HT-29 (cell line): ENCODE measurements at places on chromosomes 5 and 9.

- DNase-seq: no peak
These were observed 101.3 kb upstream of the EGFLAM start for GRCh38 chr5:38157024-38157423.

DNA sequence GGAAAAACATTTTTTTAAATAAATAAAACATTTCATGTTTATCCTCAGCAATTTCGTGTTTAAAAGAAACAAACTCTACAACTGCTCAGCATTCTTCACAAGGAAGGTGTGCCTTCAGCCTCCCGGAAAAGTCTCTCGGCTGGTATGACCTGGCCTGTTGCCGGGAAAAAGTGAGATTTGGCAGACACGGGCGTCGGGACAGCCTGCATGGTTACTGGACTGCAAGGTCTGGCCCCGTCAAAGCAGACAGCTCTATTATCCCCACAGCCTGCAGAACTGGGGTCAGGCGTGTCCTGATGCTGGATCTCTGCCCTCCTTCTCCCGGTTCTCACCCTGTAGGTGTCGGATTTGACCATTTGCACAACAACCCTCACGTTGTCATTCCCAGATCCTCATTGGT, 120.3 kb upstream of the SPATA31C2 start:
- no peak for DNase-seq

DNA sequence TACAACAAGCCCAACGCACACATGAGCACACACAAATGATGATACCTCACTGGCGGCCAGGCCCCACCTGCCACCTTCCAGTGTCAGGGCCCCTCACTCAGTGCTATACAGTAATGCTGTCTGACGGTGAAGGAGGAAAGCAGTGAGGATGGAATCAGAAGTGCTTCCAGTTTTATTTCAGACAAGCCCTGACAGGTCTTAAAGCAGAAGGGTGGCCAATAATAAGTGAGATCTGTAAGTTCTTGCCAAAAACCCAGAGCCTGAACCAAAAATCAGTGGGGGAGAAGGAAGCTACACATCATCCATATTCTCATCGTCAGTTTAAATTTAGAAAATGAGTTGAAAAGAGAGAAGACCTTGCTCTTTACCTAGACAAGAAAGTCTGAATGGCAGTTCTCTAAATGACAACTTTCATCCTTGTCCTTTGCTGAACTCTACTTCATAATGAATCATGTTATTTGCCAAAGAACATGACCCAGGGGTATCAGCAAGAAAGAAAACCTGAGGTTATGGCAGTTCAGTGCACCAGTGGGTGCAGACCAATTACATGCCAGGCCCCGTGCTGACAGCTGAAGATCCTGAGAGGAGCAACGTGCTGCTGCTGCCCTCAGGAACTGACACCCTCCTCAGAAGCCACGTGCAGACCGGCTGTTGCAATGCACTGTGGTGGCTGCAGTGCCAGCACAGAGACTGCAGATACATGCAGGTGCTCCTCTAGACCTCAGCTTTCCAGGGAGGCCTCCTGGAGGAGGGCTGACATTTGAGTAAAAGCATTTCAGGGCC, 118.7 kb downstream of the DROSHA start:
- DNase-seq: no peak

DNA sequence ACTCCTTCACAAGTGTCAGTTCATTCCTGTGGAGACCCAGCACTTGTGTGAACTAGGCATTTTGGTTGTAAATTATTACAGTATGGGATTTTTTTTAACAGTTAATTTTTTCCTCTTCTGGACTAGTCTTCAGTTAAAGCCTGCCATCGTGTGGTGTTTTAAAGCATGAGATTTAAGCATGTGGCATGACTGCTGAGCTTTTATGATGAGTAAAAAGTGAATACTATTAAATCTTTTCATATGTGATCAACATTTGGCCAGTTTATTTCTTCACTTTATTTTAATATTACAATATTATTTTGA, 25.0 kb downstream of the LMNB1 start:
- DNase-seq: no peak

DNA sequence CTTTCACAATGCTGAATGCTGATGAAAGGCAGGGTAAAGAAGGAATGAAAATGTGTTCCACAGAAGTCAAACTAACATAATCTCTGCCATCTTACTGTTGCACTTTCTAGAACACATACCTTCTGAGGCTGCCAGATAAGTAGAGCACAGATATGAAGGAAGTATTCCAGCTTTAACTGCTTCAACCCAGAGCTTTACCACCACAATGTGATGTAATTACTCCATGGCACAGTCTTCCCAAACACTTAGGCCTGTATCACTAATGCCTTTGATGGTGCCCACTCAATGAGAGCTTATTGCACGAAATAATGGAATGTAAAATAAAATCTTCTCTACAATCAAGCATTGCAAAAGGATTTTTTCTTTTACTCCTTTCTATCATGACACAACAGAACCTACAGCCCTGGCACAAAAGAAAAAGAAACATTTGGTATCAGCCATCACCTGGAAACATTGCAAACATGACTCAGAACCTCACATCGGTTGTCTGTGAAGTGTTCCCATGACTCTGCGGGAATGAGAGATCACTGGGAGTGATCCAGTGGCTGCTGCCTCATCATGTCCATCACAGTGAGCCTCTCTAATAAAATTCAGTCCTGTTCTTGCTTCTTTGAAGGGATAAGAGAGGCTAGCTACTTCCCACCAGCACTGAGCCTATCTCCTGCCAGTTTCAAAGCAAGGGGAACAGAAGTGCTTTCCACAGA, 385.8 kb downstream of the EFNA5 start:
- peak; percentile 74 for DNase-seq

- DNase-seq: no peak
These were observed 102.5 kb upstream of the IFNK start for GRCh38 chr9:27421577-27421976.

DNA sequence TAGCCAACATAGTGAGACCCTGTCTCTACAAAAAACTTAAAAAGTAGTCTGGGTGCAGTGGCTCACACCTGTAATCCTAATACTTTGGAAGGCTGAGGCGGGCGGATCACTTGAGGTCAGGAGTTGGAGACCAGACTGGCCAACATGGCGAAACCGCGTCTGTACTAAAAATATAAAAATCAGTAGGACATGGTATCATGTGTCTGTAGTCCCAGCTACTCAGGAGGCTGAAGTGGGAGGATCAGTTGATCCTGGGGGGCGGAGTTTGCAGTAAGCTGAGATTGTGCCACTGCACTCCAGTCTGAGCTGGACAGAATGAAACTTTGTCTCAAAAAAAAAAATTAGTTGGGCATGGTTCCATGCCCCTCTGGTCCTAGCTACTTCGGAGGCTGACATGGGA, 57.9 kb upstream of the MIER3 start:
- DNase-seq: no peak

- DNase-seq: no peak
These were observed 139.0 kb upstream of the GABRP start for GRCh38 chr5:170644501-170644900.

GRCh38 chr5:119919279-119919678, 289.9 kb downstream of the FAM170A start:
- no peak for DNase-seq

DNA sequence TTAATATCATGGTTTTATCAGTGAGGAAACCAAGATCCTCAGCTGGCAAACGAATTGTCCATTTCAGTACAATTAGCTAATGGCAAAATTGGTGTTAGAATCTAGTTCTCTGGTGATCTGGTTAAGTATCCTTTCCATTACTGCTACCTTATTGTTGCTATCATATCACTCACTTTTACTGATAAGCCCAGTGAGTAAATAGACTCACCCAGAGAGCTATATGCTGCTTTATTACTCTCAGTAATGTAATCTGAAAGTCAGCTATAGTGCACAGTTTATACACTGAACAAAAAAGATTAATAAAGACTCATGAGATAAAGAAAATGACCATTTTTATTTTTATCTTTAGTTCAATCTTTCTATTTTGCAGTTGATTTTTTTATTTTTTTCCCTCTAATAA, 95.0 kb downstream of the DMAC1 start:
- DNase-seq: no peak

GRCh38 chr9:114732823-114733222, 50.8 kb upstream of the TEX48 start:
- DNase-seq: no peak

DNA sequence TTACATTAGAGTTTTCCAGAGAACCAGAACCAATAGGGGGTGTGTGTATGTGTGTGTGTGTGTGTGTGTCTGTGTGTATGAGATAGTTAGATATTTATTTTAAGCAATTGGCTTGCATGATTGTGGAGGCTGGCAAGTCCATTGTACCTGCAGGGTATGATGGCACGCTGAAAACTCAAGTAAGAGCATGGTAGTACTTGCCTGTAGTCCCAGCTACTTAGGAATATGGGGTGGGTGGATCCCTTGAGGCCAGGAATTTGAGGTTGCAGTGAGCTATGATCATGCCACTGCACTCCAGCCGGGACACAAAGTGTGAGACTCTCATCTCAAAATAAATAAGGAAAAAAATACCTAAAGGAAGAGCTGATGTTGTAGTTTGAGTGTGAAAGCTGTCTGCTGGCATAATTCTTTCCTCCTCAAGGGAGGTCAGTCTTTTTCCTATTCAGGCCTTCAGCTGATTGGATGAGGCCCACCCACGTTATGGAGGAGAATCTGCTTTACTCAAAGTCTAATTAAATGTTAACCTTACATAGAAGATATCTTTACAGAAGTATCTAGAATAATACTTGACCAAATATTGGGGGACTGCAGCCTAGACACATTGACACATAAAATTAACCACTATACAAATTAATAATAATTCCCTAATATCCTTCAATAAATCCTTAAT, 107.6 kb downstream of the FGF1 start:
- DNase-seq: no peak

DNA sequence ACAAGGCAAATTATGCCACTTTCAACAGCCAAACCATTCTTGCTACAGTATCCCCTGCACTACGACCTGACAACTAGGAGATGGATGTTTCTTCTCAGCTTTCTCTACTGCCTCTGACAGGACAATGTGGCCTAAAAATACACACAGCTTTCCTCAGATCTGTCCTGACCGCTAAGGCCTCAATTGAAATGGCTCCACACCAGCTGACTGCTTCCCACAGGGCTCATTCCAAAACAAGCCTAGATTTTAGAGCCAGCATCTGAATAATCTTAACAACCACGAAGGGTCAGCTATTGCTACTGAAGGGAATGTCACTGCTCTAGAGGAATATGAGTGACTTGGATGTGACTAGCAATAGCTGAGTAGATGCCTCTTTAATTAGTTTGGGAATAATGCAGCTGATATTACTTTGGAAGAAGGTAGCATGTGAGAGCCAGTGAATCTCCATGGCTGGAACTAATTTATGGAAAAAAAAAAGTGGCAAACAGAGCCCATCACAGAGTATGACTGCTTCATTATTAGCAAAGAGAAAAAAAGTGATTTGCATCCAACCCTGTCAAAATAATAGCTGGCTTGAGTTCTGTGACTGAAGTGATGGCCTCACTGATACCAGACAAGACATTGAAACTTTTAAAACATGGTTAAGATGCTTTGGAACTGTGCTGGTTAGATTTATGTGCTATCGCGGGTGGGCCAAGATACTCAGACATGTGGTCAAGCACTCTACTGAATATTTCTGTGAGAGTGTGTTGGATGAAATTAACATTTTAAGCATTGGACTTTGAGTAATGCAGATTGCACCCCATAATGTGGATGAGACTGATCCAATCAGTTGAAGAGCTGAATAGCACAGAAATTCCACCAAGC, 450.2 kb downstream of the NR2F1-AS1 start:
- no peak for DNase-seq

DNA sequence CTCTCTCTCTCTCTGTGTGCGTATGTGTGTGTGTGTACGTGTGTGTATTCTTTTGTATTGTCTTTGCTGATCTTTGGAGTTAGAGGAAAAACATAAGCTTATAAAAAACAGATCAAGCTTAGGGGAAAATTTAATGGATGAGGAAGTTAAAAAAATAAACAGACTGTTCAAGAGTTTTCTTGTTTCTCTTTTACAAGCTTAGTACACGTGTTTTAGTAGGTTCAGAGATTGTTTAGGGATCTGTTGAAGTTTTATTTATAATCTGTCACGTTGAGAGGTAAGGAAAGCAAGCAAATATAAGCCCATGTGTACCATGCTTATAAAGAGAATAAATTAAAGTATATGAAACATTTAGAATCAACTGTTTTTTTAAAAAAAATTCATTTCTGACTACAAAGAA, 1470.3 kb upstream of the NUDT12 start:
- no peak for DNase-seq

GRCh38 chr5:74655206-74655605, 14.7 kb upstream of the ENC1 start:
- DNase-seq: no peak

GRCh38 chr9:27719711-27720110, 146.4 kb upstream of the C9orf72 start:
- DNase-seq: no peak

- DNase-seq: no peak
These were observed 37.0 kb downstream of the DMAC1 start for GRCh38 chr9:7762600-7762999.

GRCh38 chr9:128412120-128412790, 8.4 kb upstream of the CERCAM start:
- no peak for DNase-seq

DNA sequence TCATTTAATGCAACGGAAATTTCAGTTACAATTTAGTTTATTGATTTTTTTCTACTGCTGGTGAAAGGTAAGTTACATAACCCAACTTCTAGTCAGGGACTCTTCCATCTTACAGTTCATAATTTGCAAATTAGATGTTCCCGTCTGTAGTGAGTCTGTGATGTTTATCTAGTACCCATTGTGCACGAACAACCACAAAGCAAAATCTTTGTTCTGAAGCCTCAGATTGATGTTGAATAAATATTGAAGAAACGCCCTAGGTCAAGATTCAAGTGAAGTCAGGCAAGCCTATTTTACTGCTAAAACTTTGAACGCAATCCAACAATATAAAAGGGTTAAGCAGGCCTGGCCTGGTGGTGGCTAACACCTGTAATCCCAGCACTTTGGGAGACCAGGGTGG, 43.1 kb downstream of the BASP1 start:
- DNase-seq: no peak

GRCh38 chr5:160166973-160167623, 47.8 kb upstream of the PWWP2A start:
- no peak for DNase-seq

DNA sequence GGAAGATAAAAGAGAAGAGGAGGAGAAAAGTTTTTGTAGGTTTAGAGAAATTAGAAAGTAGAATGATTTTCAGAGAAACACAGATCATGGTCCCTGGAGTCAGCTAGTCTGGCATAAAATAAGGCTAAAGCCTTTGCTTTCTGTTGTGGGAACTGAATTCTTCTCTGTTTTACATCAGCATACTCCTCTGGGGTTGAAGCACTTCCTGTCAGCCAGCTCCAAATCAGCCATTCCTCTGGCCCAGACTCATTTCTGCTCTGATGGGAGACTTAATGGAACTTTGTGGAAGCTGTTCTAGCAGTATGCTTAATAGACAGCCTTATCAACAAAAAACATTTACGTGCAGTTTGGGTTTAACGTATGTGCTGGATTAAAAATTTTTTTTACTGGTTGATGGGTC, 143.2 kb downstream of the HMHB1 start:
- no peak for DNase-seq

- DNase-seq: no peak
These were observed 139.9 kb upstream of the PRLR start for GRCh38 chr5:35369965-35370790.

- DNase-seq: no peak
These were observed 317.5 kb downstream of the PIK3R1 start for GRCh38 chr5:68533051-68533450.
